ENCODE measurements at places on chromosomes 12 and 14. TPM values are rescaled to one million over a fixed set of nuclear protein-coding genes. Genes with fewer than 3 reads are reported as not detected.

The ARHGEF25 gene
- total RNA-seq = 1.2 TPM

The FAM181A gene
- total RNA-seq = not detected

The BEGAIN gene
- 0.48 TPM for total RNA-seq

The MANSC1 gene
- total RNA-seq = 4.8 TPM

The RPL10L gene
- not detected for total RNA-seq

The RNASE7 gene
- total RNA-seq = 17.1 TPM

The CLEC2B gene
- total RNA-seq = 1.4 TPM

The EFS gene
- total RNA-seq = 9.1 TPM

The IAPP gene
- total RNA-seq = not detected

The RHOJ gene
- total RNA-seq = not detected

The CFAP251 gene
- 44.5 TPM for total RNA-seq

The NUMB gene
- total RNA-seq = 42.6 TPM

The LMO3 gene
- not detected for total RNA-seq

The DDX54 gene
- 64.7 TPM for total RNA-seq

The NUP107 gene
- 75.1 TPM for total RNA-seq

The ST8SIA1 gene
- total RNA-seq = 0.46 TPM

The DPY19L2 gene
- 2.8 TPM for total RNA-seq

The ZNF891 gene
- 0.58 TPM for total RNA-seq

The SYNE3 gene
- total RNA-seq = 7.7 TPM

The HOXC9 gene
- total RNA-seq = 4.3 TPM

The STAC3 gene
- 0.48 TPM for total RNA-seq

The CEBPE gene
- not detected for total RNA-seq

The KRT6C gene
- total RNA-seq = 7.6 TPM

The PRPH gene
- total RNA-seq = not detected

The SEL1L gene
- total RNA-seq = 34.7 TPM

The KRT78 gene
- total RNA-seq = 0.32 TPM

The JAG2 gene
- 27.4 TPM for total RNA-seq

The VTI1B gene
- 74.3 TPM for total RNA-seq

The SRRM4 gene
- total RNA-seq = not detected

The CD163 gene
- not detected for total RNA-seq

The SLCO1B3 gene
- not detected for total RNA-seq

The MYO1H gene
- not detected for total RNA-seq

The MLXIP gene
- 19.2 TPM for total RNA-seq

The CLBA1 gene
- 7.4 TPM for total RNA-seq

The NINJ2 gene
- 0.17 TPM for total RNA-seq
